ENCODE measurements at places on chromosomes 6 and 20. TPM values are rescaled to one million over a fixed set of nuclear protein-coding genes. Genes with fewer than 3 reads are reported as not detected.
A peak's percentile ranks its signal among the peaks of the same experiment; 100 is the strongest.

HRH3 gene
- total RNA-seq: not detected

C2 gene
- total RNA-seq: 0.58 TPM

KHDRBS2 gene
- not detected for total RNA-seq

PACRG gene
- total RNA-seq: not detected

SIRPB1 gene
- 0.24 TPM for total RNA-seq

HLA-DRB5 gene
- total RNA-seq: 17.6 TPM

GRCh38 chr6:119331663-119332286 lies 17.8 kb downstream of the MAN1A1 start:
- no peak for ATAC-seq

DNA sequence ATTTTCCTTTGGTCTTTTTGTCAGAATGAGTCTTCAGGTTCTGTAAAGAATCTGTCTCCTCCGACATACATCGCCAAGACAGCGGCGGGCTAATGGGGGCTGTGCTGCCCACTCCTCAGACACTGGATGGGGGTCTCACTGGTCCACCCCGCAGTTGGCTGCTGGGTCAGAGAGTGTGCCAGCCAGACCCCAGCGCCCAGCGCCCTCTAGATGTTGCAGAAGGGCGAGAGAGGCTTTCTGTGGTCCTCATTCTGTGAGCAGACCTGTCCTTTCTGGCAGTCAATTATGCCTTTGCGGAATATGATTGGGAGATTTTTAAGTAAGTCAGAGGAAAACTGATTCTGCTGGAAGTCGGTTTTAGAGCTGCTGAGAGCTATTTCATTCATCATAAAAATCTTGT lies 7.8 kb upstream of the CCR6 start:
- ATAC-seq: no peak

DNA sequence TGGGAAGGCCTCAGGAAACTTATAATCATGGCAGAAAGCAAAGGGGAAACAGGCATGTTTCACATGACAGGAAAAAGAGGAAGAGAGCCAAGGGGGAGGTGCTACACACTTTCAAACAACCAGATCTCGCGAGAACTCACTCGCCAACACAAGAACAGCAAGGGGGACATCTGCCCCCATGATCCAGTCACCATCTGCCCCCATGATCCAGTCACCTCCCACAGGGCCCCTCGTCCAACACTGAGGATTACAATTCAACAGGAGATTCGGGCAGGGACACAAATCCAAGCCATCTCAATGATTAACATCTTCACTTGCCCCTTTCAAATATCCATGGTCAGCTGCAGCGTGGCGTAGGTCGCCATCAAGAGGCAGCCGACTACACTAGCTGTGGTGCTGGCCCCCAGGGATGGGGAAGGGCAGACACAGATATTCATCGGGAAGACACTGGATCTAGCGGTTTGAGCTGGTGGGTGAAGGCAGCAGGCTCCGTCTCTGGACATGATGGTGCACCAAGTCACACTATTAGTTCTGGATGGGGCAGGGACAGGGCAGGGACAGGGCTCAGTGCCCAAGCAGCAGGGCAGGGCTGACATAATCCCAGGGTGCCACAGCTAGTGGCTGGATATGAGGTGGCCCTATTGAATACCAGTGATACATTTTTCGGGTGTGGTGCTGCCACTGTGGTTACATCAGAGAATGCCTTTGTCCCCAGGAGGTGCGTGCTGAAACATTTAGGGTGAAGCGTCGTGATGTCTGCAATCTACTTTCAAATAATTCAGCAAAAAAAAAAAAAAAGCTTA lies 31.6 kb downstream of the TUBB2B start:
- no peak for ATAC-seq

GRCh38 chr6:49264909-49265308 lies 198.1 kb downstream of the MMUT start:
- no peak for ATAC-seq

DNA sequence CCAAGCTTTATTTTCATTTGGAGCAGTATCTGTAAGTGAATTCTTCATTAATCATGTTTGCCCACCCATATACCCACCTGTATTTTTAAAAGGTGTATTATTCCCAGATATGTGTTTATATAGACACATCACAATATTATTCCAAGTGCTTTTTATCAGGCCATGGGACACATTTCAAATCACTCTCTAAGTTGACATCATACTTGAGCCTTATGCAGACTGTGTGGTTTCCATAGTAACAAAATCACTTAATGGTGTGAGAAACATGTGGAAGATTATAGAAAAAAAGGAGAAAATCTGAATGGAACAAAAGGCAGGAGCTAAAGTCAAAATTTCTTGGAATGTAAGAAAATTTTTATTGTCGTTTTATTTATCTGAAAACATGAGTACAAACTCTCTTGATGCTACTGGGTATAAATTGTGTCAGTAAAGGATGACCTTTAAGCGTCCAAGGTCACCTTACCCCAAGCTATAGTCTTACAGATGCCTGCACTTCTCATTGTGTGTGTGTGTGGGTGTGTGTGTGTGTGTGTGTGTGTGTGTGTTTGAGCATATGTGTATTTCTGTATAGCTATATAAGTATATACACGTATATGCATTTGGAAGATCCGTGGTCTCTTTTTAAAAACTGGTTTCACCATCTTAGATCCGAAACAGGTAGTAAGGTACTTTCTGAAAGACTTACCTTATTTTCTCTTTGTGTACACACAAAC lies 79.8 kb upstream of the CCN6 start:
- no peak for ATAC-seq

DNA sequence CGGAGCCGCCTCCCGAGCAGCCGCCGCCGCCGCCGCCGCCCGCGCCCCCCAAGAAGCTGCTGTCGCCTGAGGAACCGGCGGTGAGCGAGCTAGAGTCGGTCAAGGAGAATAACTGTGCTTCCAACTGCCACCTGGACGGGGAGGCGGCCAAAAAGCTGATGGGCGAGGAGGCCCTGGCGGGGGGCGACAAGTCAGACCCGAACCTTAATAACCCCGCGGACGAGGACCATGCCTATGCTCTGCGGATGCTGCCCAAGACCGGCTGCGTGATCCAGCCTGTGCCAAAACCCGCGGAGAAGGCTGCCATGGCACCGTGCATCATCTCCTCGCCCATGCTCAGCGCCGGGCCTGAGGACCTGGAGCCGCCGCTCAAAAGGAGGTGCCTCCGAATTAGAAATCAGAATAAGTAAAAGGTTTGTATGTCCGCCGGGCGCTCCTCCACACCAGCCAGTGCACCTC lies 145.2 kb downstream of the SOBP start:
- ATAC-seq: no peak

GRCh38 chr6:16731478-16732051 lies 29.7 kb downstream of the ATXN1 start:
- peak; percentile 54 for ATAC-seq

DNA sequence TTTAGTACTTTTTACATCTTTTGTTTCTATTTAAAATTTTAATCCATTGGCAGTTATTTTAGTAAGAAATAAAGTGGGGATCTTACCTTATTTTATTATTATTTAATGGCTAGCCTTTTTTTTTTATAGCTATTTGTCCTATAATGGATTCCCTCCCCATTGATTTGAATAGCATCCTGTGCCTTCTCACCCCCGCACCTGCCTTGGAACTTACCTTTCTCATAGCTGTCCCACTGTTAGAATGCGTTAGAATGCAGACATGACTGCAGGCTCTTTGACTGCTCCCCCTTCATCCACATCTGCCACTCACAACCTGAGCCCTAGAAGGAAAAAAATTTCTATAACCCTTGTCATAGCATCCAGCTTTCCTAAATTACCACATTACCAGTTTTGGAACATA lies 9.1 kb downstream of the PKIB start:
- no peak for ATAC-seq

GRCh38 chr20:32230707-32231106 lies 23.0 kb downstream of the POFUT1 start:
- ATAC-seq: no peak

GRCh38 chr6:56043761-56044160 lies 168.4 kb upstream of the BMP5 start:
- no peak for ATAC-seq

DNA sequence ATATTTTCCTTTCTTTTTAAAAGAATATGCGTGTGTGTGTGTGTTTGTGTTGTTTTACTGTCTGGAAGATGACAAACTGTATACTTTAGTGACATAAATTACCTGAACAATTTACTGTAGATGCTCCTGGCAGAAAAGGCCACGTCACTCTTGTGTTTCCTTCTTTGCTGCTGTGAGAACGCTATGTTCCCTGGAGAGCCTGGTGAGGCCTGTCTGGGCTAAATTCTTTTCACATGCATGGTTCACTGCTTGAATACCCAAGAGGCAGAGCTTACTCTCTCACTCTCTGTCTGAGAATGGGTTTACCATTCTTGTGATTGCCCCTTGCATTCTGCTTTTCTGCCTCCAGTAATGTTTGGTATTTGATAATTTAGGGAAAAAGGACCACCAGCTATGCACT lies 64.3 kb downstream of the EDN1 start:
- ATAC-seq: no peak

- ATAC-seq: no peak
These were observed 17.2 kb upstream of the QKI start for GRCh38 chr6:163397326-163397725.

Data from activated T-helper 17 cell treated with anti-CD3 and anti-CD28 coated beads, Interleukin-2, amount 50 U/mL, for 72 hours (primary cell).